ENCODE measurements at places on chromosomes 7 and 10.

GRCh38 chr10:71526653-71527052 is 129.9 kb downstream of the CDH23 start:
- DNase-seq = no peak

- DNase-seq = no peak
Observed at GRCh38 chr7:132842478-132842877, 239.4 kb downstream of the CHCHD3 start.

- DNase-seq = no peak
Observed at GRCh38 chr10:95337423-95338160, 46.8 kb upstream of the PDLIM1 start.

- DNase-seq = no peak
Observed at GRCh38 chr7:45084901-45085618, 3.7 kb downstream of the NACAD start.

DNA sequence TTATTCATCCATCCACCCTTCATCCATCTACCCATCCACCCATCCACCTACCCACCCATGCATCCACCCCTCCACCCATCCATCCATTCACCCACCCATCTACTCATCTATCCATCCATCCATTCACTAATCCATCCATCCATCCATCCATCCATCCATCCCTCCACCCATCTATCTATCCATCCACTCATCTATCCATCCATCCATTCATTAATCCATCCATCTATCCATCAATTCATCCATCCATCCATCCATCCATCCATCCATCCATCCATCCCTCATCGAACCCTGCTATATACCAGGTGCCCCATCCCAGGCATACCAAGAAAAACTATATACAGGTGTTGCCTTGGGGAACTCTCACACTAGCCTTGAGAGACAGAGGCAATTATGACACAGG is 7.1 kb upstream of the CCL24 start:
- no peak for DNase-seq

DNA sequence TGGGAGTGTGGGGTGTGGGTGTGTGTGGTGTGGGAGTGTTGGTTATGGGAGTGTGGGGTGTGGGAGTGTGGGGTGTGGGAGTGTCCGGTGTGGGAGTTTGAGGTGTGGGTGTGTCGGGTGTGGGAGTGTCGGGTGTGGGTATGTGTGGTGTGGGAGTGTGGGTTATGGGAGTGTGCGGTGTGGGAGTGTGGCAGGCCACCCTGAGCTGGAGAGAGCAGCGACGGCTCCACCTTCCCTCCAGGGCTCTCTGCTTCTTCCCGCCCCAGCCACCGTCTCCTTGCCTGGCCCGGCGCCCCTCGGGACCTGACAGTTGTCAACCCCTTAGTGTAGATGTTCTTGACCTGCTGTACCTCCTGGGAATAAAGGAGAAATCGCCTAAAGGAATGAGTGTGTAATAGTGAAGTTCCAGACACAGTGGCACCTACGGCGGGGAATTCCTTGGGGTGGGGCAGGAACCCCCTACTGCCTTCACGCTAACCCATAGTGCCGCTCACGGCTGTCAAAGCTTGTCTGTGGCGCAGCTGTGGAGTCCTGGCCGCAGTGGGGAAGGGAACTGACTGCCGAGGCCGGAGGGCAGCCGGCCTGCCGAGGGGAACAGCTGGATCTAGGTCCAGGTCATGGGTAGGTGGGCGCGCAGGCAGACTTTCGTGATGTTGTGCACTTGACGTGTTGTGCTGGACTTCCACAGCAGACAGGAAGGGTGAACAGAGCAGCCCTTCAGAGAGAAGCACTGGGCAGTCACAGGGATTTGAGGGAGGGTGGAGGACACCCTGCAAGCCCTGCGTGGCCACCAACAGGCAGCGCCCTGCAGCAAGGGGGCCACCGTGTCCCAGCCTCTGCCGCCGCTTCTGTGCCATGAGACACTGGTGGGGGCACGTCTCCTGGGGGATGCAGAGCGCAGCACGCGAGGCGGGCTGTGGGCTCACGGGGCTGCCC is 49.0 kb upstream of the EN2 start:
- DNase-seq = peak; percentile 40

DNA sequence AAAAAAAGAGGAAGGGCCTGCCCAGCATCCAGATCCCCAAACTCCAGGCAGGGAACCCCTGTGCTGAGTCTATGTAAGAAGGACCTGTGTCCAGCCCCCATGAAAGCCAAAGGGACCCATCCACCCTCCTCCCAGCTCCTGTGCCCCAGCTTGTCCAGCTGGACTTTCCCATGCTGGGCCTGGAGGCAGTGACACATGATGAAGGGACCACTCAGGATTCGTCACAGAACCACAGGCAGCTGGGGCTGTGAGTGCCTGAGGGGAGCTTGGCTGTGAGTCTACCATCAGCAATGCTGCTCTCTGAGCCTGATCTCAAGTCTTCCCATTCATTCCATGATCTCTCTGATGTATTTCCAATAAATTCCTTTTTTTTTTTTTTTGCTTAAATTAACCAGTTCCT is 36.2 kb upstream of the MNX1 start:
- no peak for DNase-seq

DNA sequence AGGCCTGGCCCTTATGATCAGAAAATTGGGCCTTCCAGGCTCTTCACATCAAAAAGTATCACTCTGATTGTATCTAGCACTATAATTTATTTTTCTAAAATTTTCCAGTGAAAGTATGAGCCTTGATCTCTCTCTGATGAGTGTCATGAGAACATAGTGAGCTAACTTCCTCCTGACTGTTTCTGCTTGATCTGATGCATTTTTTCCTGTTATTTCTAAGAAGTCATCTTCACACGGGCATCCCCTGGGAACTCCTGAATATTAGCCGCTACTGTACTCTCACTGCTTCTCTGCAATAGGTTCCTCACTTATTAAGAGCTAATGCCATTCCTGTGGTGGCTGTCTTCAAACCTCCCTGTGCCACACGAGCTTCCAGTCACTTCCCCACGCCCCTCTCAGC is 63.1 kb upstream of the ZPBP start:
- no peak for DNase-seq

DNA sequence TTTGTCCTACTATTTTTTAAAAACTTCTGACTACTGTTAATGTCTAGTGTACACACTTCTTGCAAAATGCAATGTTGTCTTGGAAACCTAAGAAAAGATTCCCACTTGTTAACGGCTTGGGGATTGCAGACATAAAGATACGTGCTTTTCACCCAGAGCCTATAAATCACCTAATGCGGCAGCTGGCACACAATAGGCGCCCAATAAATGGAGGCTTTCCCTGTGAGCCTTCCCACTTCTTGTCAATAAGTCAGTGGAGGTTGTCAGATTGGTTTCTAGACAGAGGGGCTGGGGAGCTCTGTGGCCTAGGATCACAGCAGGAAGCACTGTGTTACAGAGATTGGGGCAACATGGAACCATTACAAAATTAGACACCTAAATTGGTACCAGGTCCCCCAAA is 74.7 kb downstream of the VSTM4 start:
- DNase-seq = no peak

All from NCI-H69 (cell line).